ENCODE measurements at places on chromosomes 4 and X.

- DNase-seq, result no peak
Observed at GRCh38 chr4:11774346-11774745, 345.7 kb upstream of the HS3ST1 start.

DNA sequence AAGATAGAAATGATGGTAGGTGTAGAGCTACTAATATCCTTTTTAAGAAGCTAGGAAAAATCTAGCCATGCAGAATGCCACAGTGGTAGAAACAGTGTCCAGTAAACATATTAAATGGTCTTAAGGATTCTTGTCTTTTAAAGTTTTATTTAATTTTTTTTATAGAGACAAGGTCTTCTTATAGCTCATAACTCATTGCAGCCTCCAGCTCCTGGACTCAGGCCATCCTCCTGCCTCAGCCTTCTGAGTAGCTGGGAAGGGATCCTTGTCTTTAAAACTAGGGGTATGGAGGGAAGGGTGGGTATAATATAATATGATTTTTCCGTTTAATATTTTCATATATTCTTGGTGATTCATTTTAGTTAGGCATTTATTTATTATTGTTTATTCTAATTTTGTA is 3.8 kb downstream of the TMEM165 start:
- DNase-seq, result no peak

DNA sequence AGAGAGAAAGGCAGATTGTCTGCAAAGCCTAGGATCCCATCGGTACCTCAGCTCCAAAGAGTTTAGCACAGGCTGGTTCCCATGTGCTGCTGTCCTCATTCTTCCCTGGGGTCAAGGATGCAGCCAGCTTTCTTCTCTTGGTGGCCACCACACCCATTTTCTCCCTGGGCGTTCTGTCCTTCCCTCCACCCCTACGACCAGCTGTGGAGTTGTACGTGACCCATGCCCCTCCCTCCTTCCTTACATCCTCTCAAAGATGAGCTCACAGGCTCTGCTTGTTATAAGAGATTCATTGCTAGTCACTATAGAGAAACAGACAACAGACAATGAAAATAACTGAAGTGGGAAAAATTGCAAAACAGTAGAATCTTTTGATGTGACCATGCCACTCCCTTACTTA is 74.0 kb upstream of the KLF3 start:
- no peak for DNase-seq

DNA sequence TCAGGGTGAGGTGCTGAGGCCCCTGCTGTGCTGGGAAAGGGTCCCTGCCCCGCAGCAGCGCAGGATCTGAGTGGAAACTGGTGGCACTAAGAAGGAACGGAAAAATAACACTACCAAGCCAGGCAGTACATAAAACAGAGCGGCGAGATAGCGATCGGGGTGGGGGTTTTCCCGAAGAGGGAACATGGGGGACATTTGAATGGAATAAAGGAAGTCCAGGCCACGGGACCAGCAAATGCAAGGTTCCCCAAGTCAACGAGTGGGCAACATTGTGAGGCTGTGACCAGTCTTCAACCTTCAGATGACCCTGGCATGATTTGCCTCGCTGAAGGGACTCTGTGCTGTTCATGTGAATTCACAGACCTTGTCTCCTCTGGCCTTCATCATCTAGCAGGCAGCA is 13.7 kb downstream of the MSX1 start:
- DNase-seq, result no peak

GRCh38 chr4:68871809-68872642 is 56.2 kb downstream of the UGT2B10 start:
- no peak for DNase-seq

- DNase-seq, result no peak
Observed at GRCh38 chr4:90007494-90008167, 113.0 kb downstream of the MMRN1 start.

- DNase-seq, result no peak
Observed at GRCh38 chr4:10078481-10079233, 37.9 kb downstream of the WDR1 start.

DNA sequence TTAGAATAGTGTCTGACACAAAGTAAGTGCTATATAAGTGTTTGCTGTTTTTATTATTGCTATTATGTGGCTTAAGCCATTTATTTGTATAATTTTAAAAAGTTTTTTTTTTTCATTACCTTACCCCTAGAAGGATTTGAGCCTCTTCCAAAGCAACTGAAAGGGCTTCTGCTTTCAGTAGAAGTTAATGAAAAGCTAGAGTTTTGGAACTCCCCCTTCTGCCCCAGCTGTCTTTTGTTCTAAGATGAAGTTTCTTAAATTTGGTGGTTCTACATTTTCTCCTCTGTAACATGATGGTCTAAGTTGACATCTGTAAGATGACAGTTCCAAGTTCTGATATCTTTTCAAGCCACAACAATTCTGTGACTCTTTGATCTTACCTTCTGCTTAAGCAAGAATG is 30.3 kb downstream of the FHIP1A start:
- no peak for DNase-seq

DNA sequence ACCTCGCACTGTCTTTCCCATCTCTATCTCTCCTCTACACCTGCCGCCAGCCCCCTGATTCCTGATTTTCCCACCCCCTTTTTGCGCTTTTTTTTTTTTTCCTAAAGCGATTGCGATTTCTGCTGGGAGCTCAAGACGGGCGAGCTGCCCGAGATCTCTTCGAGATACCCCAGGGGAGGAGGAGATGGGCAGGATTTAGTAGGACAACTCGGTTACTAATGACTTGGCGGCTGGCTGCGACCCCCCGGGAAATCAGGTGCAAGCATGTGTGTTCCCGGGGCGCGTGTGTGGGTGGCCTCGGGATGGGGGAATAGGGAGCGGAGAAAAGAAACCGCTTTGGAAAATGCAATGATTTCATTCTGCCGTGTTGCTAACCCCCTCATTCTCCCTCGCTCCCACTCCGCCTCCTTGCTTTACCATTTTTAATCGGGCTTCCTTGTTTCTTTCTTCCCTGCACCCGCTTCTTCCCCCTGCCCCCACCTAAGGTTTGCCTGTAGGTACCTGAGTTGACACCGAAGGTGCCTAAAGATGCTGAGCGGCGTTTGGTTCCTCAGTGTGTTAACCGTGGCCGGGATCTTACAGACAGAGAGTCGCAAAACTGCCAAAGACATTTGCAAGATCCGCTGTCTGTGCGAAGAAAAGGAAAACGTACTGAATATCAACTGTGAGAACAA is 4.4 kb downstream of the SLITRK2 start:
- DNase-seq, result no peak

DNA sequence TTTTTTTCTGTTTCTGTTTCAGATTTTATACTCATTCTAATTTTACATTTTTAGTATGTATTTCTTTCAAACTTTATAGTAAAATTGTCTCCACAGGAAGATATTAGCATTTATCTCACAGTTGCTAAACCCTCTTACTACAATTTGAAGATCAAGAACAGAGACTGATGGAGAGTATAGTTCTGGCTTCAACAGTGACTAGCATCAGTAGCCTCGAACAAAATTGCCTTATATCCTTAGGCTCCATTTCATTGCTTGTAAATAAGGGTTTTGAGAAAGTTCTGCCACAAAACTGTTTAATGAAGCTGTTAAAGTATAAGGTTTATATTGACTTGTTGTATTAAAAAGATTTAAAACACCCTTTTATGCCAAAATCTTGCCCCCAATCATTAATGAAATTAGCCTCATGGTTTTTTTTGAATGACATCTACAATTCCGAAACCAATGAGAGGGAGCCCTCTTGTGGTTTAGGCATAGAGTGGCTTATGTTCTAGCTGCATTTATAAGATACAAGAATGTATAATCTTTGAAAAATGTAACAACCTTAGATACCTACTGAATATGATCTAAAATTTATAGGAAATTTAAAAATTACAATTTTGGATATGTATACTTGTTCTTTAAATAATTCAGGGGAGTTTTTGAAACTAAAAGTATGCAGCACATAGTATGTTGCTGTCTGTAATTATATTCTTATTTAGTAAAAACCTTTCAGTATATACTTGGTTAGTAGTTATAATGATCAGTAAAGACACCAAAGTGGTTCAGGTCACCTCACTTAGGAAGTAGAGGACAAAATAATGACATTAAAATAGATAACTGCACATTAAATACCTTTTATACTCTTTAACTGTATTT is 109.8 kb upstream of the HPGD start:
- peak; percentile 42 for DNase-seq

GRCh38 chr4:22910200-22910599 is 217.5 kb downstream of the GBA3 start:
- no peak for DNase-seq

DNA sequence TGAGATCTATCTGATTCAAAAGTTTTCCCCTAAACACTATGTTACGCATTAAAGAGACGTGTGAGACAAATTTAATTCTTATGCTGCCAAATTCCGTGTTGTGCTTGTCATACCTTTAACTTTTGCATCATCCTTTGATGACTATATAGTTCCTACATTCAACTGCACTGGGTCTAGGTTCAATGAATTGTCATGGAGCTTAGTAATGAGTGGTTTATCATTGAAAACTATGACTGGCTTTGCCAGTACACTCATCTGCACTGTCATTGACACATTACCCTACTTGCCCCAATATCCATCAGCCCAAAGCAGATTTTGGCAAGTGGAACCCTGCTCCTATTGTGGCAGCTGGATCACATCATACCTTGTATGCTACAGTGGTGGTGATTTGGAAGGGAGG is 882.9 kb upstream of the SLIT2 start:
- DNase-seq, result no peak

GRCh38 chrX:21949689-21950088 is 9.2 kb downstream of the SMS start:
- no peak for DNase-seq

- peak; percentile 13 for DNase-seq
Observed at GRCh38 chr4:22595684-22596083, 79.8 kb upstream of the ADGRA3 start.

- DNase-seq, result peak; percentile 75
Observed at GRCh38 chr4:6926081-6926480, 16.5 kb downstream of the TBC1D14 start.

DNA sequence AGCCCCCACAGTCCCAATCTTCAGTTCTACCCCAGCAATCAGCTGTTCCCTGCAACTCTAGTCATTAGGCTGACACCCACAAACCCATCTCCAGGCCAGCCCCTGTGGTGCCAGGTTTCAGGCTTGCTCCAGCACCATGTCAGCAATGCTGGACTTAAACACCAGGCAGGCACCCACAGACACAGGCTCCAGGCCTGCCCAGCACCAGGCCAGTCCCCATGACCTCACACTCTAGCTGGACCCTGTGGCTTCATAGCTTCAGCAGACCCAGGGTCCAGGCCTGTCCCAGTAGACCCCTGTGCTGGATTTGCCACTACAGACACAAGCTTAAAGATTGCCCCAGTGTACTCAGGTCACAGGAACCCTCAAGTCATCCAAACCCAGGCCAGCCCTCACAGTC is 300.3 kb downstream of the CHIC1 start:
- no peak for DNase-seq

GRCh38 chr4:77308843-77309242 is 151.8 kb downstream of the CCNG2 start:
- DNase-seq, result peak; percentile 61

DNA sequence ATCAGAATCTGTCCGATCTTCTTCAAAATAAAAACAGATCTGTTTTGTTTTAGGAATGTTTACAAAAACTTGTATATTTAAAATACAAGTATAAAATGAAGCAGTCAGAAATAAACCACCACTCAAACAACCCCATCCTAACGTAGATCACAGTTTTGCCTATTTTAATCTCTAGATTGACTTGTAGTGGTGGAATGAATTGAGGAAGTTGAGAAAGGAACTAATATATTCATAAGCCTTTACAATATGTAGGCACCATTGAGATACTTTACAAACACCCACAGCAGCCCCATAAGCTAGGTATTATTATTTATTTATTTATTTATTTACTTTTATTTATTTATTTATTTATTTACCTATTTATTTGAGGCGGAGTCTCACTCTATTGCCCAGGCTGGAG is 52.3 kb upstream of the KLF3 start:
- peak; percentile 25 for DNase-seq

DNA sequence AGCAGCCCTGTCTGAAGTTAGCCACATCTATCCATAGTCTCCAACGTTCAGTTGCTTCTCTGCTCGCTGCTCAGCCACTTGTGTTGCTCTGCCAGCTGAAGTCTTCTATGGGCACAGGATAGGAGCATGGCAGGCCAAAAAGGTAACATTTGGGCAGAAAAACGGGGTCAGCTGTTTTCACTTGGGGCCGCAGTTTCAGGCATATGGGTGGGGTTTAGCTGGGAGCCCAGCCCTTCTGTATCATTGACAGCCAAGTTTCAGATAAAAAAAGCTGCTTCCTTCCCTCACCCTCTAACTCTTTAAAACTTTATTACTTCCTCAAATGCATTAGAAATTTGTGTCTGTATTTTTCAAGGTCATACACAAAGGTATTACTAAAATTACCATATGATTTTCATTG is 18.4 kb upstream of the MANBA start:
- DNase-seq, result no peak

DNA sequence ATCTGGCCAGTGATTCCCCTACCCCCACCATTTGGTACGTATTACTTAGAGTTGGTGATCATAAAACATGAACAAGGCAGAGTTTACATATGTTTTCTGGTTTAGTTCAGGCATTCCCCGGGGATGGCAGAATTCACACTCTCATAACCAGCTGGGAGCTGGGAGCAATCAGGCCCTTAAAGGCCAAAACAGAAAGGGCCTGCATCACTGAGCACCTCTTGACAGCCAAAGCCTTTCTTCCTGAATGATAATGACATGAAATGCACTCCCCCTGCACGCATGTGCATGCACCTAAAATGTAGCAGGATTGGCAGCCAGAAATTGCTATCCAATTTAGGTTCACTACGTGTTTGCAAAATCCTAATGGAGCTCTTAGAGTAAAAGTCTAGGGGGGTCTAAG is 235.4 kb downstream of the GPC3 start:
- DNase-seq, result no peak

GRCh38 chr4:182189103-182189878 is 53.9 kb upstream of the TENM3 start:
- no peak for DNase-seq

DNA sequence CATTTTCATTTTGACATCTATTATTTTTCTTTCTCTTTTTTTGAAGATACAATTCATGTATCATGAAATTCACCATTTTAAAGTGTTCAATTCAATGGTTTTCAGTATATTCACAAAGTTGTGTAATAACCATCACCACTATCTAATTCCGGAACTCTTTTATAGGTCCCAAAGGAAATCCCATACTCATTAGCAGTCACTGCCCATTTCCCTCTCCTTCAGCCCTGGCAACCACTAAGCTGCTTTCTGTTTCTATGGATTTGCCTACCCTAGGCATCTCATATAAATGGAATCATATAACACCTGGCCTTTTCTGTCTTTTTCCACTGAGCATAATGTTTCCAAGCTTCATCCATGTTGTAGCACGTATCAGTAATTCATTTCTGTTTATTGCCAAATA is 3.2 kb upstream of the FGF2 start:
- DNase-seq, result no peak

DNA sequence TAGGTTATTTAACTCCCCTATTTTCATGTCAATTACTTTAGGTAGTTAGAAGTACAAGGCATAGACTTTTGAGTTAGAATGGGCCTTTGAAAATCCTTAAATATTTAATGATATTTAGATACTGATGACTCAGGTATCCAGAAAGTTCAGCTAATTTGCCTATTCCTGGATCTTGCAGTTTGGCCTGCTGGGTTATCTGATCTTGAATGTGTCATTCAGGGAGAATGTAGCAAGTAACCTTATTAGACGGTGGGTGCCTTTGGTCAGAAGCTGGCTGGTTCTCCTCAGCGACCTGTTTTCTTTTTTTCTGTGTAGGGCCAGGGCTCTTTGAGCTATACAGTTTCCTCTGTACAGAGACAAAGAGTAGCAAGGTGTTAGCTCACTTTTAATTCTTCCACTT is 42.0 kb downstream of the MTM1 start:
- DNase-seq, result no peak

- no peak for DNase-seq
Observed at GRCh38 chrX:6460893-6461490, 73.9 kb downstream of the VCX3A start.
